T-cell (primary cell): ENCODE measurements at places on chromosomes 2 and 18.

- DNase-seq = no peak
These were observed 6.9 kb upstream of the POLR2D start for GRCh38 chr2:127864877-127865276.

- no peak for DNase-seq
These were observed 125.4 kb downstream of the MGAT5 start for GRCh38 chr2:134379293-134379692.

- no peak for DNase-seq
These were observed 59.2 kb upstream of the DSG1 start for GRCh38 chr18:31258789-31259188.

DNA sequence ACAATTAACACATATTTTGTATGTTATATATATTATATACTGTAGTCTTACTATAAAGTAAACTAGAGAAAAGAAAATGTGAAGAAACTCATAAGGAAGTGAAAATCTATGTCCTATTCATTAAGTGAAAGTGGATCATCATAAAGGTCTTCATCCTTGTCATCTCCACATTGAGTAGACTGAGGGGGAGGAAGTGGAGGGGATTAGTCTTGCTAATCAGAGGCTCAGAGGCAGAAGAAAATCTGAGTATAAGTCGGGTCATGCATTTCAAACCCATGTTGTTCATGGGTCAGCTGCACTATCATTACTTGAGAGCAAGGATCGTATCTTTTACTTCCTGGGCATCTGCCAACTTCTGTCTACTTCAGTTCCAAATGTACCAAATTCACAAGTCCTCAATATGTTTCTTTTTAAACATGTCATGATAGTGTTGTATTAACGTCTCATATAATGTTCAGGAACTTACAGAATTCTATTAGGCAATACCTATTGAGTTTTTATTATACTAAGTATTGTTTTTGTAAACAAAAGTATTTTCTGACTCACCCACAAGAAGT lies 208.9 kb upstream of the BOD1L2 start:
- DNase-seq = no peak

GRCh38 chr18:13551841-13552733 lies 174.3 kb downstream of the FAM210A start:
- DNase-seq = no peak

- no peak for DNase-seq
These were observed 30.2 kb upstream of the SCLY start for GRCh38 chr2:238030422-238031155.

DNA sequence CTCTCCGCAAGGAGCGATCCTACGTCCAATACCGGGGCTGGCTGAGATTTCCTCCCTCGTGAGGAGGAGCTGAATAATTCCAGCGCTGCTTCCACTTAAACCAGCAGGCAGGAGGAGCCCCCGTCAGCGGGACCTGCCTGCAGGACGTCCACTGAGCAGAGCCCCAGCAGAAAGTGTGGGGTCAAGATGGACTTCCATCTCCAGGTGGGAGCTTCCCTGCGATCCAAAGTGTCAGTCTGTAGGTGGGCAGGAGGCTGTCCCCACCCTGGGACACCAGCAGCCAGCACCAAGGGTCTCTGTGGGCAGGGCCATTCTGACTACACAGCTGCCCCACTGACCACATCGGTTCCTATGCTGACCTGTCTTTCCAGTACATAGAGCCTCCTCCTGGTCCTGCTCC lies 462 bp upstream of the OTOS start:
- DNase-seq = no peak

GRCh38 chr2:197500503-197501131 lies 438 bp downstream of the HSPE1 start:
- DNase-seq = no peak

DNA sequence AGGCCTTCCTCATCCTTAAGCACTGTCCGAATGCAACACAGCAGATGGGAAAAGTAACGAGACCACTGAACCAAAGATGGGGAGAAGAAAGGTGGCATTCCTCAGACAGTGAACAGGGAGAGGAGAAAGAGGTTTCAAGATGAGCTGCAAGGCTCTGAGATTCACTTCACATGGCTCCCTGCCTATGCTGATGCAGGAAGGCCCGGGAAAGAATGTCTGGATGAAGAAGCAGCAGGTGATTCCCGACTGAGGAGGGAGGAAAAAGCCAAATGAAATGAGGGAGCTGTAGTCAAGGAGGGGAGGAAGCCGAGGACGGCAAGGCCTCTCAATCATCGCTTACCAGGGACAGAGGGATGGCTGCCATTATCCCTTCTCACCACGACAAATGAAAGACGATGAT lies 98.5 kb upstream of the BOD1L2 start:
- DNase-seq = no peak

- no peak for DNase-seq
These were observed 10.0 kb downstream of the HK2 start for GRCh38 chr2:74843899-74844298.

DNA sequence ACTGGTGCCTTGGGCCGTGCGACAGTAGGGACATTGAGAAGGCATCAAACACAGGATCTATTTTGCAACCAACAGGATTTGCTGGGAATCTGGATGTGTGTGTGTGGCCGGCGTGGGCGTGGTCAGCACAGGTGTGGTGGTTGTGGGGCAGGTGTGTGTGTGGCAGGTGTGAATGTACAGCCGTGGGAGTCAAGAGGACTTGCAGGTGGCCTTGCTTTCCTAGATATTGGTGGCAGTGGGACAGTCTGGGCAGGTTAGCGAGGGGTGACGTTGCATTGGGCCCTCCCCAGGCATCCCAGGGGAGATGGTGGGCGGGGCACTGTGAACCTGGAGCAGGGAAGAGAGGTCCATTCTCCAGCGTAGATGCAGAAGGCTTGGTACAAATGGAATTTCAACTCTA lies 3.2 kb upstream of the LIMS2 start:
- no peak for DNase-seq

- DNase-seq = no peak
These were observed 76.3 kb upstream of the SEC11C start for GRCh38 chr18:59063300-59063906.

DNA sequence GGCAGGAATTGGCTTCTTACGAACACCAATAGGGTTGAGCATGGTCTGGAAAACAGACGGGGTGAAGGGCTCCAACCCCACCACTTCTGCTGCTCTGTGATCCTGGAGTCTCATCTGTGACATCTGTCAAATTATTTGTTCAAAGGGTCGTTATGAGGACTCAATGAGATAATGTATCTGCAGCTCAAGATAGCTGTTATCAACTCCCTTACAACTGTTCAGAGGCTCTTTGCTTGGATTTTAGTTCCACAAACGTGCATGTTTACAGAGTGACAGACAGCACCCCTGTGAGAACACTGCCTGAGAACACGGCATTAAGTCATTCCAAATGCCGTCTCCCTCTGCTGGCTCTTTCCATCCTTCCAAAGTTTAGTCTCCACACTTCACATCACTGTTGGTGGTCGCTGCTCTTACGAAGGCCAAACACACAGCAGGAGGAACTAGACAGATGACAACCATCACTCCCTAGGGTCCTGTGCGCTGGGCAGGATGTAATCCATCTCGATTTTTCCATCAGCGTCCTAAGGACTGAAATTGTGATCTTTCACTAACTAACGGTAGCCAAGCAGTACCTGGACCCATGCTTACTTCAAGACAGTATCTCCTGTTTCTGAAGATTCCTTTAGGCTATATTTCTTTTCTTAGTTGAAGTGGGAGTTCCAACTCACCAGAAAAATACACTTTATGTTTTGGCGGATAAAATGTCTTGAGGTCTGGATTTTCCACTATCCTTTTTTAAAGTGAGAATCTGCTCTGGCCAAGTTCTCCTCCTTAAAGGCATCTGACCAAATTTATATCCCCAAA lies 220.3 kb downstream of the ANAPC1 start:
- DNase-seq = no peak

DNA sequence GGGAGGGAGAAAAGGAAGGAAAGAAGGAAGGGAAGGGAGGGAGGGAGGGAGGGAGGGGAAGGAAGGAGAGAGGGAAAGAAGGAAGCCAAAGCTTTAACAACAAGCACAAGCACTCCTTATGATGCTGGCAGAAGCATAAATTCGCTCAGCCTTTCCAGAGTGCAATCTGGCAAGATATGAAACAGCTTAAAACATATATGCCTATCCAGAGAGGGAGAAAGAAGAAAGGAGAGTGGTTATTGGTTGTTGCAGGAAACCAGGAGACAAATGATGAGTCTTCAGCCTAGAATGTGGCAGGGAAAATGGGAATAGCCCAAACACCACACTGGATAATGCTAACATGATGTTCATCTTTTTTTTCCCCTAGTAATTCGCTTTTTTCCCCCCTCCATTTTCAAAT lies 64.0 kb downstream of the STPG4 start:
- DNase-seq = no peak

DNA sequence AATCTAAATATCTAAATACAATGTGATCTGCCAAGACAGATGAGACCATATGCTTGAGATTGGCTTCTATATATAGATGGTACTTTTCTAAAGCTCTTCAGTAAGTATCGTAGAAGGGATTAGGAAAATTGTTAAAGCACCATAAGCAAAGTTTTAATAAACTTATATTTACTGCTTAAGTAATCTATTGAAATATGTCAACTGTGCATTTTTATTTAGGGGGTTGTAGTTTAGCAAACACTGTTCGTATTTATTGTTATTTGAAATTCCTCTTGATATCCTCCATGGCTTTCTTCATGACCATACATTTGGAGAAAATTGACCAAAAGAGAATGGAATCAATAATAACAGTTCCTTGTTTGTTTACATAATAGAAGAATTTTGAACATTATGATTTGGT lies 102.7 kb downstream of the MIB1 start:
- DNase-seq = no peak

- no peak for DNase-seq
These were observed 11.3 kb downstream of the EHBP1 start for GRCh38 chr2:62716768-62717167.

GRCh38 chr2:120134263-120134662 lies 88.9 kb downstream of the TMEM185B start:
- DNase-seq = no peak

DNA sequence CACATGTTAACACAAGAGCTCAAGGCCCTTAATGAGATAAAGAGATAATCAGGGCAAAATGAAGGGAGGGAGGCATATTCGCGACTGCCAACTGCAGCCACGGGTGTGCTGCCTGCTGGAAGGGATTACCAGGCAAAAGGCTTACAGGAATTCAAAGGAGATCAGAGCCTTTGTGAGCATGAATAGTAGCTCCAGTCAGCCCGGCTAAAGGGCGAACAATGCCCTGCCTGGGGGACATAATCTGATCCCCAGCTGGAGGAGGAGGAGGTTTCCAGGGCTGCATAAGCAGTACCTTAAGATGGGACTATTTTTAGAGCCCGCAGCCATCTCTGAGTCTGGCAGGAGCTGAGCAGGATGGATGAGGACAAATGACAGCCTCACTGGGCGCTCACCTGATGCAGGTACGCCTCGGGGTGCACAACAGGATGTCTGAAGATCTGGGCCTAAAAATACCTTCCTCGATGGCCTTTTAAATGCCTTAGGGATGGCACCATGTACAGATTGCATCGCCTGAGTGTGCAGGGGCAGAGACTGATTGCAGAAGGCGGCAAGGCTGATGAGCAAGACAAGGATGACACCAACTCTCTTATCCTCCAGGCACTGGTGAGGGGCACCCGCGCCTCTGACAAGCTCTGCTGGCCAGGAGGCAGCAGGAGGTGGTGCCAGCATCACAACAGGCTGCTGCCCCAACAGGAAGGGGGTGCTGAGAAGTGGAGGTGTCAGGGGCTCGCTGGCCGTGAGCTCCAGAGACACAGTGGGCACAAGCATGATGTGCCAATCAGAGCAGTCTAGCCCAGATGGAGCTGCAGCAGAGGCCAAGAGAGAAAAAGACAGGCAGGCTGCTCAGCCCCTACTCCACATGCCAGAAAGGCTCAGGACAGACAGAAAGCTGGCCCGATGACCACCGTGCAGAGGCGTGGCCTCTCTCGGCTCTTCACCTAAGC lies 111.4 kb downstream of the EIPR1 start:
- no peak for DNase-seq

DNA sequence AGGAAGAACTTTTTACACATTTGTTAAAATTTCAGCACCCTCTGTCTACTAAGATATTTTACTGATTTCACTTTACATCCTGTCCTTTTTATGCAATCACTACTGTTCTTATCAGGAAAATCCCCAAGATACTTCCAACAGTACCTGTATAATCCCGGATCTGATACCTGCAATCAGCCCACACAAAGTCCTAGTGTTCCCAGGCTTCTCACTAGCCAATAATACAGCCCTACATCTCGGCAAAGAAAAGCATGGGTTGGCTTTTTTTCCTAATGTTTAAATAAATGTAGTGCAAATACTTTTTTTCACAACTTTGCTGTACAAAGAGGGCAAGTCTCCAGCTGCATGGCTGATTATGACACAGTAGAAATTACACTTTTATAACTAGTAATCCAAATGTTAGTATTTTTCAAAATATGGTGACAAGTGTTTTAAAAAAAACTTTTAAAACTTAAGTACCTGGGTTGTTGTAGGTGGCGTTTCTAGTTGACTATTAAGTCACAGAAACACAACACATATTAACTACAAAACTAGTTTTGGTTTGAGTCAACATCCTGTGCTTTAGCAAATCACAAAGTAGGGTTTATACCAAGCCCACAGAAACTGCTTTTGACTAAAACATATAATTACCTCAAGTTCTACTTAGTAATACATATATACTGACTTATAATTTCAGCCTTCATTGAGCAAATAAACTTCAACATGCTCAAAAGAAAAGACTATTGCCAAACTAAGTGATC lies 19.5 kb downstream of the CNOT11 start:
- DNase-seq = no peak

GRCh38 chr2:146228466-146229058 lies 1616.3 kb upstream of the ACVR2A start:
- DNase-seq = no peak

GRCh38 chr2:100655446-100655845 lies 92.7 kb downstream of the PDCL3 start:
- no peak for DNase-seq

DNA sequence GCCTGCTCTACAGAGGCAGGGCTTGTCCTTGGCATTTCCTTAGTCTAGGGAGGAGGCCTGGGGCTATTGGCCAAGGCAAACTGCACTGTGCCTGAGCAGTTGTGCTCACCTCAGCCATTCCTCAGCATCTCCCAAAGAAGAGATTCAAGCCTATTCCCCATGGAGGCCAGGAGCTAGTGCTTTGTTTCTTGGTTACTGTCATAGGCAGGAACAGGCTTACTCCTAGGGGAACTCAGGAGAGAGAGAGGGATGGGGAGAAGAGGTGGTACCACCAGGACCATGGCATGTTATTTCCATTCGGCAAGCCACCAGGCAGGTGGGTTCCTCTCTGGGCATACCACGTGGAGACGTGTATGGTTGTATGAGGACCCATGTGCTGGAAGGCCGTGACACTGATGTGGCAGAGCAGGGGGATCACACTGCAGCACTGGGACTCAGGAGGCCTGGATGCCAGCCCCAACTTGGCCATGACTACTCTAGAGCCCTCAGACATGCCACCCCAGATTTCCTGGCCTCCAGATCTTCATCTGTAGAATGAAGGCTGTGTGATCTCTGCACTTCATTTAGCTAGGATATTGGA lies 233.7 kb downstream of the LOXHD1 start:
- DNase-seq = no peak

DNA sequence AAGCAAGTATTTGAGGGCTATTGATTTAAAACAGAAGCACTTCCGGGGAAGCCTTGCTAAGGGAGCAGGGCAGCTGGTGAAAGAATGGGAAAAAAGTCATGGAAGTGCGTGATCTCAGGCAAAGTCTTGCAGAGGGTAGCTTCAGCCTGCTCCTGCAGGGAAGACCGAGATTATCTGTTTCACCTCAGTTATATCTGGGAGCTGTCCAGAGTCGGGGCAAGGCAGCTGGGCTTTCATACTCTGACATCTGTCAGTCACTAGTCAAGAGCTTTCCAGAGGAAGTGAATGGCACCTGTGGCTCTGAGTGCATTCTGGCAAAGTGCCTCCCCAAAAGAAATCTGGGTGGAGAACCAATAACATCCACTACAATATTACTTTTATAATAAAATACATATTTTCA lies 8.7 kb downstream of the NXPH2 start:
- DNase-seq = no peak
